Suprapubic skin (tissue), 4 donors: ENCODE measurements at places on chromosomes 4 and X. TPM values are rescaled to one million over a fixed set of nuclear protein-coding genes. Genes with fewer than 3 reads are reported as not detected.

DNA sequence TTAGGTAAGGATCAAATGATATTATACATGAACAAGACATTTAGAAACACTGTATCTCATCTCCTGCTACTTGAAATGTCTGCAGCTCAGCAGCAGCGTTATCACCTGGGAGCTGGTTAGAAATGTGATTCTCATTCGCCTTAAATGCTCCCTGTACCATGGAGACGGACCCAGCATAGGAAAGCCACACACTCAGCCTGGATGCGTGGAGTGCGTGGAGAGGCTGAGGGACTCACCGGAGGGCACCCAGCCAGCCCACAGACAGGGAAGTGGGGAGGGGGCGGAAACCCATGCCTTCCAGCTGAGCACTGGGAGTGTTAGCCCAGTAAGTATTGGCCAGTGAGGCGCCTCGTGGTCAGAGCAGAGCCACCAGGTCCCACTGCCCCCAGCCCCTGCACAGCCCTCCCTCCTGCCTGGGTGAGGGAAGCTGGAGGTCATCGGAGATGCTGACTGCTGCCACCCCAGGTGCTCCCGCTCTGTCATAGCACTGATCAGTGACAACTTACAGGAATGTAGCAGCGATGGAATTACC lies 15.2 kb downstream of the SUPT20HL1 start:
- no peaks in the 10 kb centered on the region for H3K36me3 ChIP-seq
- no peaks in the 10 kb centered on the region for H3K27me3 ChIP-seq
- DNase-seq: no peak
- no peak overlapping the region for H3K27ac ChIP-seq
- H3K4me3 ChIP-seq: no peak overlapping the region
- no peaks in the 10 kb centered on the region for H3K4me1 ChIP-seq

DNA sequence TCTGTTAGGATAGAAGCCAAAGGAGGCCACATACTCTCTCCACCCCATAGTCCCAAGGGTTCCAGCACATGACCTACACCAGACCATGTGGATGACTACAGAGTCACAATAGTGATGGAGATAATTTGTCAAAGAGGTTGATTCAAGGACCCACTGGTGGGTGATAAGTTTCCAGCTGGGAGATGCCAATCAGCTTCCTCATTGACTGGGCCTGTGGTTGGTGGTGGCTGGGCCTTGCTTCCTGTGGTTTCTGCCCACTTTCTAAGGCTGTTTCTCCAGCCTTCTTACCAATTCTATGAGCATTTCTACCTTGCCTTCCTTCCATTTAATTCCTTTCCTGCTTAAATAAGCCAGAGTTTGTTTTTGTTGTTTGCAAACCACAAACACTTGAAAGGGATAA lies 95.5 kb upstream of the CPEB2 start:
- no peak overlapping the region for H3K27ac ChIP-seq
- no peak for DNase-seq
- H3K4me3 ChIP-seq: no peak overlapping the region
- no peaks in the 10 kb centered on the region for H3K36me3 ChIP-seq
- H3K27me3 ChIP-seq: no peaks in the 10 kb centered on the region

GRCh38 chrX:42803320-42803719 lies 25.4 kb upstream of the PPP1R2C start:
- no peaks in the 10 kb centered on the region for H3K4me1 ChIP-seq
- DNase-seq: no peak
- H3K4me3 ChIP-seq: no peak overlapping the region
- no peak overlapping the region for H3K27ac ChIP-seq
- H3K27me3 ChIP-seq: no peaks in the 10 kb centered on the region

DNA sequence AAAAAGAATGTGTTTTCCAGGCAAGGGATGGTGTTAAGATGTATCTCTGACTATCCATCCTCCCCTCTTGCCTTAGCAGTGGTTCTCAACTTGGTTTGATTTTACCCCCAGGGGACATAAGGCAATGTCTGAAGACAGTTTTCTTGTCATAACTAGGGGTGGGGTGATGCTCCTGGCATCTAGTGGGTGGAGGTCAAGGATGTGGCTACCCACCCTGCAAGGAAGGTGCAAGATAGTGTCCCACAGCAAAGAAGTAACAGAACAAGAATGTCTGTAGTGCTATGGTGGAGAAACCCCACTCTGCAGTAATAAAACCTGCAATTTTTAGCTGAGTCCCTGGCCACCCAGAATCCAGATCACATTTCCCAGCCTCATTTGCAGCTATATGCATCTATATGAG lies 81.2 kb upstream of the TBL1X start:
- no peak for DNase-seq
- H3K36me3 ChIP-seq: no peaks in the 10 kb centered on the region
- H3K4me1 ChIP-seq: no peaks in the 10 kb centered on the region
- no peaks in the 10 kb centered on the region for H3K27me3 ChIP-seq
- H3K4me3 ChIP-seq: no peak overlapping the region
- H3K27ac ChIP-seq: no peak overlapping the region

DNA sequence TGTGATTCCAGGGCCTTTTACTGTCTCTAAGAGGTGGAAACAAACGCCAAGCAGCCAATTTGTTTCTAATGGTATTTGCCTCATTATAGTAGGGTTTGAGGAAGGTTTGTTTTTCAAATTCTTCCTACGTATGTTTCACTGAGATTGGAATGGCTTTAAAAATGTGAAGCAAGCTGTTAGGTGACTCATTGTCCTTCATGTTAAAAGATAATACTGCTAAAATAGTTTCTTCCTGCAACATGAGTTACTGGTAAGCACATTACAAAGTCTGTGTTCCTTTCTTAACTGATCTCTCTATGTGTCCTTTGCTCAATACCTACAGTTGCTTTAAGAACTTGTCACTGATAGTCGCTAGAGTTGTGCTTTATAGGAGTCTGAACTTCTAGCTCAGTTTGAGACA lies 1183.9 kb downstream of the RPA4 start:
- no peaks in the 10 kb centered on the region for H3K27me3 ChIP-seq
- no peaks in the 10 kb centered on the region for H3K4me1 ChIP-seq
- H3K36me3 ChIP-seq: no peaks in the 10 kb centered on the region
- no peak for DNase-seq
- no peak overlapping the region for H3K27ac ChIP-seq

GRCh38 chr4:89336818-89337420 lies 29.3 kb upstream of the GPRIN3 start:
- no peak for DNase-seq
- no peaks in the 10 kb centered on the region for H3K27me3 ChIP-seq
- no peaks in the 10 kb centered on the region for H3K4me1 ChIP-seq
- no peak overlapping the region for H3K27ac ChIP-seq
- H3K4me3 ChIP-seq: no peak overlapping the region

GRCh38 chrX:86028681-86029080 lies 18.7 kb downstream of the CHM start:
- no peak for DNase-seq
- H3K27me3 ChIP-seq: no peaks in the 10 kb centered on the region
- no peaks in the 10 kb centered on the region for H3K4me1 ChIP-seq
- no peak overlapping the region for H3K4me3 ChIP-seq

TBC1D8B gene
- 1.7 TPM for total RNA-seq

MAB21L2 gene
- not detected for total RNA-seq

- no peak overlapping the region for H3K27ac ChIP-seq
- H3K27me3 ChIP-seq: no peaks in the 10 kb centered on the region
- no peak for DNase-seq
- H3K4me1 ChIP-seq: no peaks in the 10 kb centered on the region
Measured at GRCh38 chr4:16508968-16509367, 282.7 kb upstream of the TAPT1 start.

POF1B gene
- 330 TPM for total RNA-seq

RASSF6 gene
- 11.6 TPM for total RNA-seq

DNA sequence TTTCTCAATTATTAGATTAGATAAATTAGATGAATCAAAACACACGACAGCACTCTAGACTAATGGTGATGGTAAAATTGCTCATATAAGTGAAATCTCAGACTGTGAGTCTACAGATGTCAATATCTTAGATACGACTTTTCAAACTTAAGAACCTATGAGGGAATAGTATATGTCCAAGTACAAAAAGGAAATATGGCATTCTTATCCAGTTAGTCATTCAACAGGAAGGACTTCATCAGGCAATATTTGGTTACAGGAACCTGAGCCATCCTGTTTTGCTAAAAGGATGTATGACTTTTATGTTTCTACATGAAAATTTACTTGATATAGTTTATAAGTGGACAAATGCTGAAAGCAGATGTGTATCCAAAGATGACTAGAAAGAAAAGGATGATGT lies 107.0 kb downstream of the CT47B1 start:
- no peaks in the 10 kb centered on the region for H3K4me1 ChIP-seq
- H3K27ac ChIP-seq: no peak overlapping the region
- H3K27me3 ChIP-seq: no peaks in the 10 kb centered on the region
- no peak for DNase-seq
- H3K36me3 ChIP-seq: no peaks in the 10 kb centered on the region

DNA sequence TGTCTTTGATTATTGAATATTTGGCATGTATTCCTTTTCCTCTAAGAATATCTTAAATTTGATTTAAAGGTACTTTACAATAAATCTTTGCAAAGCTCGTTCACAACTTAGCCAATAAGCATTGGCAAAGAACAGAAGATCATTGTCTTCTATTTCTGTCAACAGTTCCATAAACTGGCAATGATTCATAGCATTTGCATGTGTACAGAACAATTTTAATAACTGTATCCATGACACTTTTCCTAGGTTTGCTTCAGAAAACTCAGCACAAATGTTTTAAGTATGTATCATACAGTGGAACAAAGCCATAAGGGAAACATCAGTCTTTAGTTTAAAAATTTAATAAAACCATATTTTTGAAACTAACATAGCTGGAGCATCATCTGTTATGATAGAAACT lies 462.7 kb upstream of the RPS6KA3 start:
- no peak overlapping the region for H3K27ac ChIP-seq
- H3K36me3 ChIP-seq: no peaks in the 10 kb centered on the region
- H3K27me3 ChIP-seq: no peaks in the 10 kb centered on the region
- H3K4me3 ChIP-seq: no peak overlapping the region

MAGEB10 gene
- not detected for total RNA-seq

CENPVL2 gene
- total RNA-seq: not detected

AFP gene
- not detected for total RNA-seq

- no peaks in the 10 kb centered on the region for H3K27me3 ChIP-seq
- no peaks in the 10 kb centered on the region for H3K36me3 ChIP-seq
- no peak overlapping the region for H3K4me3 ChIP-seq
Measured at GRCh38 chrX:129665916-129666644, 11.3 kb upstream of the APLN start.

DNA sequence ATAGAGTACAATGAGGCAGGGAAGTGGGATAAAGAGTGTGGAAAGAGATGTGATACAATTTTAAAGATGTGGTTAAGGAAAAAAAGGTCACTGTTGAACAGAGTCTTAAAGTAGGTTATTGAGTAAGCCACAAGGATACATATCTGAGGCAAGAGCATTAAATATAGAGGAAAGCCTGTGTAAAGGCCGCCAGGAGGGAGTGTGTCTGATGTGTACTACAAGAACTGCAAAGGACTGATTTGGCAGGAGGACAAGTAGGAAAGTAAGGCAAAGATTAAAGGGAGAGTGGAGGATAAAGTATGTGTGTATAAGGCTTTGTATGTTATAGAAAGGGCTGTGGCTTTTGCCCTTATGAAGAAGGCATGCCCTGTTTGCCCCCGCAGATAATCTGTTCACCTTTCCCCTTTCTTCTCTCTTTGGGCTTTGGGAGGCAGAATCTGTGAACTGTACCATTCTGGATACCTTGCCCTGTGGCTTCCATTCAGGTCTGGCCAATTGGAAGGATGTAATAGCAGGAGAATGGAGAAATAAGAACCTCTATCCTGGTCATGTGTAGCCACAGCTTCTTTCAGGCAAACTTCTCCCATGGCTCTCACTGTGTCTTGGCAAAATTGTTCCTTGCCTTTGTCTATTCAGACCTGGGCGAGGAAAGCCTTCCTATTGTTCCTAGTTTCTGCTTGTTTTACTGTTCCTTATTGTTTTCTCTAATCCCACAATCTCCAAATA lies 68.9 kb upstream of the FAM47B start:
- H3K27ac ChIP-seq: no peak overlapping the region
- H3K36me3 ChIP-seq: no peaks in the 10 kb centered on the region
- no peak for DNase-seq
- no peaks in the 10 kb centered on the region for H3K27me3 ChIP-seq
- no peak overlapping the region for H3K4me3 ChIP-seq

DNA sequence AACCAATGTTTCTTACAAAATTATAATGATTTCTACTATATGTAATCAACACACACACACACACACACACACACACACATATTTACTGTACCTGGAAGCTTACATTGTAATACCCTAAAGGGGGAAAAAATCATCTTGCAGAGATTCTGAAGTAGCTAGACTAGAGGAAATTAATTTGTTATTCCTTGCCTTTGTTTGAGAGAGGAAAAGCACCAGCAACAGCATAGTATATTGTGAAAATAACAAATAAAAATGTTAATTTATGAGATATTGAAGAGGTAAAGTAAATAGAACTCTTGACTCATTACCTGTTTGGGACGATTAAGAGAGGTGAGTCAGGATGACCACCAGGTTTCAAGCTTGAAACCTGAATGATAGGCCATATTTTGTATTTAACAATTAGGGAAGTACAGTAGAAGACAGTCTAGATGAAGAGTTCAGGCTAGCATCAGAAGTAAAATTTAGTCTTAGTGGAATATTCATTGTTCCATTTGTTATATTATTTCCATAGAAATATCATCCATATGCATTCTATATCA lies 873.4 kb upstream of the PCDH10 start:
- H3K4me1 ChIP-seq: no peaks in the 10 kb centered on the region
- H3K27me3 ChIP-seq: no peaks in the 10 kb centered on the region
- no peak for DNase-seq
- H3K27ac ChIP-seq: no peak overlapping the region
- no peak overlapping the region for H3K4me3 ChIP-seq

GALNTL6 gene
- 1.5 TPM for total RNA-seq

DNA sequence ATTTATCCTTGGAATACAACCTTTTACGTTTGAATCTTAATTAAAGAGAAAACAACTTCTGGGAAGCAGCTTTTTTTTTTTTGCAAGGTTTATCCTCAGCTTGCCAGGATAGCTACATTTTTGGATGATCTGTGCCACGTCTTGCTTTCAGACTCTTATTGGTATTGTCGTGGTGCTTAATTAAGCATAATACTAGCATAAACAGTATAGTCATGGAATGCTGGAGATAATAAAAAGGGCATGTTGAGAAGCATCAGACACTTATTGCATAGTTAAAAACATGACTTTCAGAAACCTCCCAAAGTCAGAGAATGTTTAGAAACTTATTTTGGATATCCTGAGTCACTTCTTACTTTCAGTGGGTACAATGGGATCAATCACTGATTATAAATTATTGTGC lies 77.0 kb downstream of the PALLD start:
- H3K27me3 ChIP-seq: no peaks in the 10 kb centered on the region
- no peak overlapping the region for H3K4me3 ChIP-seq
- H3K4me1 ChIP-seq: peaks cover 17% of the 10 kb centered on the region
- H3K36me3 ChIP-seq: no peaks in the 10 kb centered on the region
- DNase-seq: no peak

GRCh38 chr4:157226035-157226434 lies 5.5 kb downstream of the GRIA2 start:
- no peak overlapping the region for H3K4me3 ChIP-seq
- H3K4me1 ChIP-seq: peaks cover 19% of the 10 kb centered on the region
- H3K27ac ChIP-seq: no peak overlapping the region
- H3K36me3 ChIP-seq: no peaks in the 10 kb centered on the region
- peaks cover 40% of the 10 kb centered on the region for H3K27me3 ChIP-seq
- DNase-seq: no peak
